ENCODE measurements at places on chromosomes 6 and 20.

GRCh38 chr20:52826321-52826720, 145.8 kb upstream of the TSHZ2 start:
- no peak for DNase-seq

- DNase-seq = no peak
Measured at GRCh38 chr6:36350681-36351571, 14.2 kb upstream of the BNIP5 start.

- no peak for DNase-seq
Measured at GRCh38 chr6:112384511-112384910, 37.4 kb downstream of the RFPL4B start.

DNA sequence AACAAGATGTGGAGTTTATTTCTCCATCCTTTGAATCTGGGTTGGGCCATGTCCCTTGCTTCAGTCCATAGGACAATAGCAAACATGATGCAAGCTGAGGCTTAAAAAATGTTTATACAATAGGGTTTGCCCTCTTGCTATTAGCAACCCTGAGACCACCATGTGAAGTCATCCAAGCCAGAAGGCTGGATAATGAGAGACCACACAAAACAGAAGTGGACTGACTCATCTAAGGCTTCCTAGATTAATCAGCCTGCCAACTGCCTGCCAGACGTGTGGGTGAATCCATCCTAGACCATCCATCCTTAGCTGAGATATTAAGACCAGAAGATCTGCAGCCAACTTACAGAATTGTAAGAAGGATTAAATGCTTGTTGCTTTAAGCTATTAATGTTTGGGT, 38.1 kb upstream of the ISM1 start:
- no peak for DNase-seq

DNA sequence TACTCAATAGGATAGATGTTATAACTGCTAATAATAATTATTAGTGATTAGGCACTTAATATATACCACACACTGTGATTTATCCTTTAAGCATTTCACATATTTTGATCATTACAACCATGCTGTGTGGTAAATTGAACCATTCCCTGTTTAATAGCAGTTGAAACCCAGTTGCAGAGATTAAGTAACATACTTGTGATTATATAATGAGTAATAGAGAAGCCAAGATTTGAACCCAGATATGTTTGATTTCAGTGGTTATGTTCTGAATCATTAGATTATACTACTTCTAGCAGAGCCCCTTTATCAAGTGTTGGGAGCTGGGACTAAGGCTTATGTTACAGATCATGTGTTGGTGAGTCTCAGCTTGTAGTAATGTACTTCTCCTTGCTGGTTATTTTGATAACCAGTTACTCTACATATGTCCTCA, 44.1 kb downstream of the STK4 start:
- DNase-seq = no peak

- peak; percentile 56 for DNase-seq
Measured at GRCh38 chr6:75602246-75603105, 796 bp downstream of the SENP6 start.

DNA sequence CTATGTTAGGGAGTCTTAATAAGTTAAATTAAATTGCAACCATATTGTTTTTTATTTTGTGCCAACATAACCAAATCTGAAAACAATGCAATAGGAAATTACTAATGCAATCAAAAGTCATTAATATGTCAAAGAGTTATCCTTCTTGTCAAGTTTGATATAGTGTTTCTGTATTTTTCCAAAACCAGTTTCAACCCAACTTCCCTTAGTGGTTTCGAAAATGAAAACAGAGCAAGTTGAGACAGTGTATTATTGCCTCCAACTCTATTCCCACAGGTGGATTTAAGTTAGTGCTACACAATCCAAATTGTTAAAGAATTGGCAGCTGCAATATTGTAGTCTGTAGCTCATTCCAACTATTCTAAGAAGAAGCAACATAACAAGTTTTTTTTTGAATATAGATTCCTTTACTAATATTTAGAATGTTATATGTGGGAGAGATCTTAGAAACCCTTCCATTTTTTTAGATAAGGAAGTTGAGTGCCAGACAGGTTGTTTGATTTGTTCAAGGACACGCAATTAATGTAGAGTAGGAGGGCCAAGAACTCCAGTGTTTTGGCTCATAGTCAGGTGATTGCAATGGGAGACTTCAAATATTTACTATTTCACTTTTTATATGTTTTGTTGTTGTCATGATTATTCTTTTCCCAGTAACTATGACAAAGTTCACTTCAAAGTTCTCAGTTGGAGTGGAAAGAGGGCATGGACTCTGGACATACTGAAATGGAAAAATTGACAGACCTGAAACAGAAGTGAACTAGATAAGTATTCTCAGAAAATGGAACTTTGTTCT, 282.4 kb upstream of the HSF2 start:
- DNase-seq = no peak

DNA sequence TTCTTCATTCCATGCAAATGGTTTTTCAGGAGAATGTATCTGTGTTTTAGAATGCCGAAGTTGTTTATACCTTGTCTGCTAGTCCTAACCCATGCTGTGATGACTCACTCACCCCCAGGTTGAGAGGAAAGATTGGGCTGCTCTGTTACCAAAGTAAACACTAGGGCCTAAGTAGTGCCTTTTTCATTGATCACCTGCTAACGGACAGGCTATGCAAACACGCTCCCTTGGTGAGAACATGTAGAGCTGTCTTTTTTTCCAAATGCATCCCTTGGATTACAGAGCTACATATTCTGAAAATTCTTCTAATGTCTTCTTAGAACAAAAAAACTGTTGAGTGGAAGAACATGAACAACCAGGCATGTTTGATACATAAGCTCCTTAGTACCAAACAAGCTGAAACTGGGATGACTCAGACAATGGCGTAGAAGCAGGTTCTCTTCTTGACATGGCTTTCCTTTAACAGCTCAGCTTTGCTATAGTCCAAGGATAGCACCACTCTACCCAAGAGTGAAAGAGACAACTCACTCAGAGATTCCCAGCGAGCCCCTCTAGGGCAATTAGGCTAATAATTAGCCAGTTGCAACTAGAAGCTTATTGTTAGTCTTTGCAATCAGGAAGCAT, 20.5 kb downstream of the PERP start:
- DNase-seq = no peak

DNA sequence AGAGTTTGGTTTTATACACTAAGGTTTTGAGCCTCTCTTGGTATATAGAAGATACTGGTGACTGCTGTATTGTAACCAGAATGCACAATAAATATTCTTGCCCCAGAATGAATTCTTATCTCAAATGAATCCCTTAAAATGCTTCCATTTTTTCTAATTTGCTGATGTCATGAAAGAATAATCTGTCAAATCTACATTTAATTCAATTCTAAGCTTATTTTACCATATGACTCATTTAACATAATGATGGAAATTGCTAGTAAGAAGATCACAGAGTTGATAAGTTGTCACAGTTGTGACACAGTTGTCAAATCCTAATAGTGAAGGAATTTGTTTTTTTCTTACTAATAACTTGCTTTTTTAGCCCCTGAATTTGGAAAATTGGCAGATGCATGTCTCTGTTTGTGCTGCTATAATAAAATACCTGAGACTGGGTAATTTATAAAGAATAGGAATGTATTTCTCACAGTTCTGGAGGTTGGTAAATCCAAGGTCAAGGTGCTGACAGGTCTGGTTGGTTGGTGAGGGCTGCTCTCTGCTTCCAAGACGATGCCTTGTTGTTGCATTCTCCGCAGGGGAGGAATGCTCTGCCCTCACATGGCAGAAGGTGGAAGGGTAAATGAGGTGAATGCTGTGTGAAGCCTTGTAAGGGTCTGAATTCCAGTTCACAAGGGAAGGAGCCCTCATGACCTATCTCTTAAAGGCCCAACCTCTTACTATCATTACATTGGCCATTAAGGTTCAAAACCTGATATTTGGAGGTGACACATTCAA, 4.7 kb downstream of the ECT2L start:
- no peak for DNase-seq

- no peak for DNase-seq
Measured at GRCh38 chr6:88492824-88493223, 326.7 kb upstream of the CNR1 start.

- DNase-seq = no peak
Measured at GRCh38 chr6:42429042-42429585, 22.6 kb downstream of the TRERF1 start.

DNA sequence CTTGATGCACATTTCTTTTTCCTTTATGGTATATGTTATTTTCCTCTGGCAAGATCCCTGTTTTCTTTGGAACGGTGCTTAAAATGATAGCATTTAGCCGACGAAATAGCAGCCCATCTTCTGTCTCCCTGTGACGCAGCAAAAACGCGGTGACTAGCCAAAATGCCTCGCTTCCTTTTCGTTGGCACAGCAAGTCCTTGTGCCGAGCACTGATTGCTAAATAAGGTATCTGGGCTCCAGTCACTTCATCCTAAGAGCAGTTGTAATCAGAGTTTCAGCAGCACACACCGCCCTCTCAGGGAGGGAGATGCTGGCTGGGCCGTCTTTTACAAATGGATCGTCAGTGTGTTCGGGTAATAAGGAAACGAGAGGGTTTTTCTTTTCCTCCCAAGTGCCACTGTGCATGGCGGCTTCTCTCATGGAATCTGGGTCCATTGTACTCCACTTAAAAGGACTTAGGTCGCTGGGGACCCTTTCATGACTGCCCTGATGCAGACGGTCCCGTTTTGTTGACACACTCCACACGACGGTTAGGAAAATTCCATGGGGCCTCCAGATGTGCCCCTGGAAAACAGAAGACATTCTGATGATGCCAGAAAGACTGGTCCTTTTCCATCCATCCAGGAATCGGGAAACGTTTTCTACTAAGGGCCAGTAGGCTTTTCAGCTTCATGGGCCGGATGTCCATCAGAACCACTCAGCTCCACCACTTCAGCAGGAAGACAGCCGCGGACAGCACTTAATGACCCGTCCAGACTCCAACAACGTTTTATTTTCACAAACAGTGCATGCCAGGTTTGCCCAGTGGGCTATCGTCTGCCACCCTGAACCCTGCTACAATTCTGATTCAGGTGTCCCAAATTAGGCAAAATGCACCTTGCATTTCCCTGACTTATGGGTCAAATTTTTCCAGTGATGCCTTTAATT, 185.5 kb downstream of the CDH4 start:
- DNase-seq = no peak

GRCh38 chr6:88157106-88157505, 9.0 kb downstream of the CNR1 start:
- DNase-seq = no peak

DNA sequence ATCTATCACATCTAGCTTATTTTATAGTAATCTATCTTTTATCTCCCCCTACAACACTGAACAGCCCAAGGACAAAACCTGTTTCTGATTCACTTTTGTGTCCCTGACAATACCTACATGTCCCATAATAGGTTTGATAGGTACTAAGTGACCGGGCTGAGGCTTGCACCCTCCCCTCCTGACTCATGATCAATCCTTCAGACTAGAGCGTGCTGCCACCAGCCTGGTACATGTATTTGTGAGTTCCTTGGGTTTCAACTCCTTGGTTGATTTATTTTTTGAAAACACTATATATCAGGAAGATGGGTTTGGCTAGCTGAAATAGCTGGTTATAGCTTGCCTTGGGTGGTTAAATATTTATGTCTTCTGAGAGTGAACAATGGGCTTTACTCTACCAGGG, 41.6 kb upstream of the RAB23 start:
- no peak for DNase-seq

DNA sequence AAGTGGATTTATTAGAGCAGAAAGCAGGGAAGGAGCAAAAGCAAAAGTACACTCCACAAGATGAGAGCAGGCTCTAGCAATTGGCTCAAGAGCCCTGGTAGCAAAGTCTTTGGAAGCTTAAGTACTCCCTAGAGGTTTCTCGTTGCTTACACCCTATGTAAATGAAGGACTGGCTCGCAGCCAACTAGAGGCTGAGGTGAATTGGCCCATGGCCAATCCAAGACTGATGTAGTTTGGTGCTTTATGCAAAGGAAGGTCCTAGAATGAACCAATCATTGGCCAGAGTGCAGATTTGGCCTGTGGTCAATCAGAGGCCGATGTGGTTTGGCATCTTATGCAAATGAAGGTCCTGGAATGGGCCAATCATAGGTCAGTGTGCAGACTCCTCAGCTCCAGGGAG, 191.3 kb upstream of the ARID1B start:
- no peak for DNase-seq

- no peak for DNase-seq
Measured at GRCh38 chr6:17650656-17651309, 50.7 kb downstream of the FAM8A1 start.

- DNase-seq = no peak
Measured at GRCh38 chr20:58853976-58854637, 1.6 kb downstream of the GNAS start.

GRCh38 chr20:5448449-5449118, 131.8 kb upstream of the PROKR2 start:
- peak; percentile 21 for DNase-seq

DNA sequence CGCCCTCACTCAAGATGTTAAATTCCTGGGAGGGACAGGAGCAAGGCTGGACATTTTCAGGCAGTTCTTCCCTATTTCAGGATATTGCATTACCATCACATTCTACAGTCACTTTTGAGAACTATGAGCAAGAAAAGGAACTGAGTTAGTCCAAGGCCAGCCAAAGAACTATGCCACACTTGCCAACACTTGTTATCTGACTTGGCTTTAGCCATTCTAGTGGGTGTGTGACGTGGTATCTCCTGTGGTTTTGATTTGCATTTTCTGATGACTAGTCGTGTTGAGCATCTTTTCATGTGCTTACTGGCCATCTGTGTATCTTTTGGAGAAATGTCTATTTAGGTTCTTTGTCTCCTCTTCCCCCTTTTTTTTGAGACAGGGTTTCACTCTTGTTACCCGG, 12.0 kb downstream of the XRN2 start:
- no peak for DNase-seq

DNA sequence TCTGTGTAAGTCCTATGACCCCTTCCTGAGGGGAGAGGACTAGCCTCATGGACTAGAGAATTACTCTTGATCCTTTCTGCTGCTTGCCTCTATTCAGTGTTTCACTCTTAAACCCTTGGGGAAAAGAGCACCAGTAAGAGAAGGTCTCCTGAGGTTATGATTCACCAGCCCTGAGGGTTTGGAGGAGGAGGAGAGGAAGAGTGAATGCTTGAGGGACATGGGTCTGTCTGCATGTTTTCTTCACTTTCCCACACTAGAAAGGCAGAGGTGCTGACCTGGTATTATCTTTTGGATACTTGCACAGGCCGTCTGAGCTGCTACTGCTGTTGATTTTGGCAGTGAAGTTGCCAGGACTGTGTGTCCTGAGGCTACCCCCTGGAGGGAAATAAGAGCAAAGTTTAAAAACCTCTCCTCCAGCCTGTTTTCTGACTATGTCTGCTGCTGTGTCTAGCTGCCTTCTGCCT, 78.3 kb downstream of the CD109 start:
- DNase-seq = no peak

DNA sequence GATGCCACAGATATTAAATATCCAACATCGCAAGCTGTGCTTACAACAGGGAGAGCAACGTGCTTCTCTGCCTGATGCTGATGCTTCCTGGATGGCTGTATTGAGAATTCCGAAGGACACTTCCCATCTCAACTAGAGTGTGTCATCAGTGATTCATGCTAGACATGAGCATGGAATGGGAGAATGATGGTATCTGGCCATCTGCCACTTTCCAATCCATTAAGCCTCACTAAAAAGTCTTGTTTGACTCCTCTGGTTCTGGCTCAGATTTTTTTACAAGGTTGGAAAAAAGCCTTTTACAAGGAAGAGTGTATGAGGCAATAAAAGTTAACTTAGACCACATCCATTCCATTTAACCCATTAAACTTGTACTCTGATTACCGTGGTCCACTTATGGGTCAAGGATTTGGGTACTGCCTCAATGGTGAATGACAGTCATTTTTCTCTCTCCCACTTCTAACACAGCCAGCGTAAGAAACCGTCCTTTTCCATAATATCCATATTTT, 265.3 kb downstream of the UST start:
- no peak for DNase-seq

GRCh38 chr20:59182401-59183044, 18.9 kb downstream of the ZNF831 start:
- DNase-seq = no peak

Measured in activated CD4-positive, alpha-beta T cell treated with anti-CD3 and anti-CD28 coated beads, Interleukin-2, amount 50 U/mL, for 4 hours (primary cell).